CD8-positive, alpha-beta memory T cell (primary cell): ENCODE measurements at places on chromosomes 13 and 19. TPM values are rescaled to one million over a fixed set of nuclear protein-coding genes. Genes with fewer than 3 reads are reported as not detected.

DNA sequence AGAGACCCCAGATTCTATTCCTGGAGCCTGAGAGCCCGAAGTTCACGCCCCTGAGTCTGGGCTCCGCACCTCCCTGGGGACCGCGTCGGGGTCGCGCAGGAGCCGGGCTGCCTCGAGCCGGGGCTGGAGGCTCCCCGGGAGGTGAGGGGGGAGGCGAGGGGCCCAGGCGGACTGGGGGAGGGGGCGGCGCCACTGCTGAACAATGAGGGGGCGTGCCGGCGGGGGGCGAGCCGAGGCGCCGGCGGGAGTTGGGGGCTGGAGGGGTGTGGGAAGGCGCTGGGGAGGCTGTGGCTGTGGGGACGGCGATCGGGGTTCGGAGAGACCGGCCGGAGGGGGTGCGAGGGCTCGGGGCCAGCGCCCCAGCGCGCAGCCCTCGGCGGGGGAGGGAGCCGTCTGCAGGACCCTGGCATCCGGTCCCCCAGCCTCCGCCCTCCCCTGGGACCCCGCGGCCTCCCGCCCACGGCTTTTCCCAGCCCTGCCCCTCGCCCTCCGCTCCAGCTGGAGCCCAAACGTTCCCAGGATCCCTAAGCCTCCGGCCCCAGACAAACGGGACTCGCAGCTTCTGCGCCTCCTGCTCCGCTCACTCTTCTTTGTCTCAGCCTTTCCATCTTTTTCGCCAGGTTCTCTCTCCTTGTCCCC is 922 bp downstream of the PLEKHG2 start:
- peak overlapping the region; percentile 92 for H3K27ac ChIP-seq
- H3K36me3 ChIP-seq = peaks cover 5% of the 10 kb centered on the region
- H3K27me3 ChIP-seq = no peaks in the 10 kb centered on the region
- peaks cover 28% of the 10 kb centered on the region for H3K4me1 ChIP-seq
- peak; percentile 66 for DNase-seq
- peak overlapping the region; percentile 93 for H3K4me3 ChIP-seq

- H3K4me3 ChIP-seq = no peak overlapping the region
- DNase-seq = no peak
- no peaks in the 10 kb centered on the region for H3K4me1 ChIP-seq
- H3K36me3 ChIP-seq = no peaks in the 10 kb centered on the region
These were observed 109.0 kb upstream of the HTR2A start for GRCh38 chr13:47005756-47006414.

DNA sequence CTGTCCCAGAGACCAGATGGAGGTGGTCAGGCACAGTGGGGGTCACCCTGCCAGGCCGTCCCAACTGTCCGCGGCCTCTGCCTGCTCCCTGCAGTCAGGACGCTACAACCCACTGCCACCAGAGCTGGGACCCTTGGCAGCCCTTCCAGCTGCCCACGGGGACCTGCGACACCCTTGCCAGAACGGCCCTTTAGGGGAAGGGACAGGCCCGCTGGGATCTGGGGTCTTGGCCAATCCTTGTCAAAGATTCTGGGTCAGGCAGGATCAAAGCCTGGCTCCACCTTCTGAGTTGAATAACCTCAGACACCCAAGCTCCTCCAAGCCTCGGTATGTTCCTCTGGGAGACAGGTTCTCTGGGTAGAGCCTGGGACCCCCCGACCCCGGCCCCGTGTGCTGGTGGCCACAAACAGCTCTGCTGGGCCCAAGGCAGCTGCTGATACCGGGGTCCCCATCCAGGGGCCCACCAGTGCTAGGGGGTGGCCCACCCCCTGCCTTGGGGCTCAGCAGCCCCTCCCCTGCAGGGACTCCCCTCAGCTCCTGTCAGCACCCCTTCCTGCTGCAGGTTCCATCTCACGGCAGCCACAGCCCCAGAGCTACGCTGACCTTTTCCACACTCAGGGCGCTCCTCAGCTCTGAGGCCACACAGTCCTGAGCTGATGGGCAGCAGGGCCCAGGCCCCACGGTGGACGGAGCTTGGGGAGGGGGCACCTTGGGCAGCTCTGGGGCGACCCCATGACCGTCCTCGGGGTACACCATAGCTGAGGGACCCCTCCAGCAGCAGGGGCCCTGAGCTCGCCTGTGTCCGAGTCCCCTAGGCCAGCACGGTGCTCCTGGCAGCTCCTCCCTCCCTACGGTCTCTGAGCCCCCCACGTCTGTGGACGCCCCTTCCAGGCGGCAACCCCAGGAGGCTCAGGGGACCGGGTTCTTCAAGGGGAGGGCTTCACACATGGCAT is 18.4 kb downstream of the SBNO2 start:
- no peak for DNase-seq
- H3K4me3 ChIP-seq = no peak overlapping the region
- H3K27me3 ChIP-seq = no peaks in the 10 kb centered on the region
- no peaks in the 10 kb centered on the region for H3K36me3 ChIP-seq
- no peak overlapping the region for H3K27ac ChIP-seq

GRCh38 chr13:34176633-34177032 is 358.7 kb downstream of the RFC3 start:
- DNase-seq = no peak
- H3K36me3 ChIP-seq = no peaks in the 10 kb centered on the region
- no peak overlapping the region for H3K27ac ChIP-seq
- H3K27me3 ChIP-seq = no peaks in the 10 kb centered on the region

- no peak overlapping the region for H3K4me3 ChIP-seq
- H3K27me3 ChIP-seq = peaks cover 13% of the 10 kb centered on the region
- no peak overlapping the region for H3K27ac ChIP-seq
- H3K4me1 ChIP-seq = peaks cover 9% of the 10 kb centered on the region
- H3K36me3 ChIP-seq = no peaks in the 10 kb centered on the region
These were observed 518 bp upstream of the PLPP2 start for GRCh38 chr19:291561-292280.

- H3K4me1 ChIP-seq = no peaks in the 10 kb centered on the region
- no peaks in the 10 kb centered on the region for H3K36me3 ChIP-seq
- no peak overlapping the region for H3K27ac ChIP-seq
These were observed 79.7 kb downstream of the TSHZ3 start for GRCh38 chr19:31269425-31270127.

DNA sequence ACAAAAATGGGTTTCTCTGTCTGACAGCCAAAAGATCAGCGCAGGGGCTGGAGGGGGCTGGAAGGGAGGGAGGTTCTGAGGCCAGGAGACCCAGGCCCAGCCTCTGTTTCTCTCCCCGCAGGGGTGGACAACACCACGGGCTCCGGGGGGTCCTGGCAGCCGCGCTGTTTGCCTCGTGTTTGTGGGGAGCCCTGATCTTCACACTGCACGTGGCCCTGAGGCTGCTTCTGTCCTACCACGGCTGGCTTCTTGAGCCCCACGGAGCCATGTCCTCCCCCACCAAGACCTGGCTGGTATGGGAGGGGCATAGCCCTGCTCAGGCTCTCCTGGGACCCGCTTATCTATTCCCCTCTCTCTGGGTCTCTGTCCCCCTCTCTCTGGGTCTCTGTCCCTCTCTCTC is 9.6 kb downstream of the CPT1C start:
- no peak for DNase-seq
- no peaks in the 10 kb centered on the region for H3K36me3 ChIP-seq
- H3K27me3 ChIP-seq = no peaks in the 10 kb centered on the region
- no peak overlapping the region for H3K27ac ChIP-seq

- H3K36me3 ChIP-seq = no peaks in the 10 kb centered on the region
- no peak overlapping the region for H3K27ac ChIP-seq
- H3K27me3 ChIP-seq = no peaks in the 10 kb centered on the region
- no peak overlapping the region for H3K4me3 ChIP-seq
These were observed 1525.0 kb upstream of the MIR17HG start for GRCh38 chr13:89822467-89822866.

GRCh38 chr19:8577247-8577646 is at the start of gene MYO1F:
MYO1F (minus strand) TSS chr19:8577442; CDS start chr19:8577309, 133 bp downstream.
- H3K27ac ChIP-seq = peak within 1 kb of the TSS; percentile 59
- no peaks in the 10 kb centered on the region for H3K27me3 ChIP-seq
- DNase-seq = peak; percentile 5
- peak within 1 kb of the TSS; percentile 91 for H3K4me3 ChIP-seq
- H3K4me1 ChIP-seq = peaks cover 74% of the 10 kb centered on the region
- no peaks in the 10 kb centered on the region for H3K36me3 ChIP-seq

- DNase-seq = no peak
- no peak overlapping the region for H3K4me3 ChIP-seq
- H3K4me1 ChIP-seq = no peaks in the 10 kb centered on the region
- peaks cover 90% of the 10 kb centered on the region for H3K36me3 ChIP-seq
- H3K27me3 ChIP-seq = no peaks in the 10 kb centered on the region
These were observed 43.3 kb upstream of the C13orf46 start for GRCh38 chr13:114017028-114017630.

GRCh38 chr13:77545626-77546412 is 10.3 kb downstream of the SCEL start:
- no peak for DNase-seq
- no peaks in the 10 kb centered on the region for H3K36me3 ChIP-seq
- no peak overlapping the region for H3K27ac ChIP-seq

DNA sequence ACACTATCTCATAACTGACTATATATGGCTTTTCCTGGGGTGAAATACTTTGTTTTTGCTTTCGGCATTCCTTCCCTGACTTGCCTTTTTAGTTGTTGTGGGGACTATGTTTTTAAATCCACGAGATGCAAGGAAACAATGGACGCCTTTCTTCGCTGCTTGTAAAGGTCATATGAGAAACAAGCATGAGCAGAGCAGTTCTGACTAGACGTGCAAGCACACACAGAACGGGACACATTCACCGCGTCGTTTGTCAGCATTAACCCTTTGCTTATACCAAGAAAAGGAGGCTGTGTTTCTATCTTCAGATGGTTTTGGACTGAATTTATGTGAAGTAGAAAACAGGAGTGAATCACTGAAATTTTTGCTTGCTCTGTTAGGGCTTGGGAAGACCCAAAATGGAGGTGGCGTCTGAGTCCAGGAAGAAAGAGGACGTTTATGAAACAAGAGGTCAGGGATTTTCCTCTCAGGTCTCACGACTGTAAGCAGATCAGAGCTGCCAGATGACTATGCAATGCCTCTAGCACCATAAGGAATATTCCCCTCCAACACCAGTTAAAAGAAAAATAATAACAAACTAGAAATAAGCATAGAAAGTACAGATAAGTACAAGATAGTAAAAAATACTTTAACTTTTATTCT is 358.9 kb downstream of the DLEU7 start:
- no peaks in the 10 kb centered on the region for H3K4me1 ChIP-seq
- H3K4me3 ChIP-seq = no peak overlapping the region
- DNase-seq = no peak
- H3K36me3 ChIP-seq = no peaks in the 10 kb centered on the region
- H3K27ac ChIP-seq = no peak overlapping the region

GRCh38 chr13:102648046-102648445 is 46.8 kb downstream of the METTL21C start:
- DNase-seq = no peak
- no peak overlapping the region for H3K27ac ChIP-seq
- peaks cover 35% of the 10 kb centered on the region for H3K36me3 ChIP-seq
- no peaks in the 10 kb centered on the region for H3K27me3 ChIP-seq
- H3K4me3 ChIP-seq = no peak overlapping the region
- H3K4me1 ChIP-seq = no peaks in the 10 kb centered on the region

DNA sequence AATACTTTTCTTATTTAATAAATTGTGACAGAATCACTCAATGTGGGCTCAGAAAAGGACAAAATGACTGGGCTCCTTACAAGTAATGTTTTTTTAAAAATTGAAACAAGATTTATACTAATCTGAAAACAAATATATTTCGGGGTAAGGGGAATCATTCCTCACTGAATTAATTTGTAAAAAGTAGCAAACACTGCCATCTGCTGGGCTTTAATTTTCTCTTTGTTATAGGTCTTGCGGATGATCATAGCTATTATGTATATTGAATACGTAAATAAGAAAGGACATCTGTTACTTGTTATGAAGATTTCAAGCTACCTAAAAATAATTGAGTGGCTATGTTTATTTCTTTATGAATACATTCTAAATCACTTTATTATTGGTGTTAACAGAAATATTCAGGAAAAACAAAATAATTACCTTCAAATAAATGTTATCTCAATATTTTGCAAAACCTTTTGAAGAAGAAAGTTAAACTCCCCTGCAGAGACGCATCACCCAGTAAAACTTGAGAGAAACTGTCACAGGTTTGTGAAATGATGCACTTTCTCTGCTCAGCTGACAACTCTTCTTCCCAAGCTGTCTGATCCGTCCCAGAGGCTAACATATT is 17.8 kb upstream of the ENOX1 start:
- H3K27me3 ChIP-seq = no peaks in the 10 kb centered on the region
- no peaks in the 10 kb centered on the region for H3K36me3 ChIP-seq
- H3K27ac ChIP-seq = no peak overlapping the region
- no peak for DNase-seq
- H3K4me3 ChIP-seq = no peak overlapping the region
- no peaks in the 10 kb centered on the region for H3K4me1 ChIP-seq

DNA sequence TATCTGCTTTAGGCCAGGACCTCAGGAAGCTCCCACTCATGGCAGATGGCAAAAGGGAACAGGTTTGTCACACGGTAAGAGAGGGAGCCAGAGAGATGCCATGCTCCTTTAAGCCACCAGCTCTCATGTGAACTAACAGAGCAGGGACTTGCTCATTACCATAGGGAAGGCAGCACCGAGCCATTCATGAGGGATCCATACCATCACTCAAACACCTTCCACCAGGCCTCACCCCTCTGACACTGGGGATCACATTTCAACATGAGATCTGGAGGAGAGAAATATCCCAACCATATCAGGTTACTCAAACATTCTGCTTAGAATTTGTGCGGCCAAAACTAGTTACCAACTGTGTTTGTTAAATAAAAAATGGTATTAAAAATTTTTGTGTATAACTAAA is 427.0 kb downstream of the UQCRFS1 start:
- H3K27me3 ChIP-seq = no peaks in the 10 kb centered on the region
- no peaks in the 10 kb centered on the region for H3K4me1 ChIP-seq
- no peak overlapping the region for H3K27ac ChIP-seq
- no peaks in the 10 kb centered on the region for H3K36me3 ChIP-seq

- H3K36me3 ChIP-seq = no peaks in the 10 kb centered on the region
- DNase-seq = no peak
- no peak overlapping the region for H3K27ac ChIP-seq
- H3K4me1 ChIP-seq = no peaks in the 10 kb centered on the region
- no peak overlapping the region for H3K4me3 ChIP-seq
- no peaks in the 10 kb centered on the region for H3K27me3 ChIP-seq
These were observed 2.1 kb upstream of the SIGLEC8 start for GRCh38 chr19:51460164-51460992.

DNA sequence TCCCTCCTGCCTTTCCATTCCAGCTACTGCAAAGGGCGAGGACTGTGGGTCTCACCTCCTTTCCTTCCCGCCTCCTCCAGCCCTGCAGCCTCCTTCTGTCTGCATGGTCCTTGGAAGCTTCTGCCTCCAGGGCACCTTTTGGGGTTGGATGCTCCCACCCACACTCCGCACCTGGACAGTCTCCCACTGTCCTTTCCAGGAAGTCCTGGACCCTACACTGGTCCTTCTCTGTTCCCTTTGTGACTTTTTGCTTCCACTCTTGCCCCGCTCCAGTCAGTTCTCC is 130.8 kb downstream of the USP12 start:
- no peak overlapping the region for H3K4me3 ChIP-seq
- H3K27ac ChIP-seq = no peak overlapping the region
- no peaks in the 10 kb centered on the region for H3K36me3 ChIP-seq
- H3K27me3 ChIP-seq = no peaks in the 10 kb centered on the region
- DNase-seq = no peak
- H3K4me1 ChIP-seq = peaks cover 8% of the 10 kb centered on the region

- H3K4me3 ChIP-seq = no peak overlapping the region
- no peak for DNase-seq
- peak overlapping the region; percentile 91 for H3K27ac ChIP-seq
- no peaks in the 10 kb centered on the region for H3K36me3 ChIP-seq
These were observed 1.3 kb upstream of the LDLR start for GRCh38 chr19:11087870-11088505.

SCGB2B2 gene
- 0.29 TPM for total RNA-seq

KCNJ14 gene
- total RNA-seq = 1.8 TPM

FFAR3 gene
- not detected for total RNA-seq

NAXD gene
- 20.7 TPM for total RNA-seq

SIGLECL1 gene
- not detected for total RNA-seq

CABP5 gene
- not detected for total RNA-seq

PSG3 gene
- not detected for total RNA-seq

U2AF2 gene
- 386 TPM for total RNA-seq

SPTBN4 gene
- 0.49 TPM for total RNA-seq

CEACAM5 gene
- not detected for total RNA-seq
